Fibroblast of the aortic adventitia (primary cell): ENCODE measurements at places on chromosomes 3 and 15. TPM values are rescaled to one million over a fixed set of nuclear protein-coding genes. Genes with fewer than 3 reads are reported as not detected.

SOX14 gene
- not detected in 2 replicates for total RNA-seq

NIPA2 gene
- 74.7 and 75.3 TPM in 2 replicates for total RNA-seq

CACNA2D2 gene
- not detected in 2 replicates for total RNA-seq

- no peak for DNase-seq
These were observed 361.4 kb downstream of the CHL1 start for GRCh38 chr3:557972-558371.

- DNase-seq: peak; percentile 28
These were observed 39.6 kb upstream of the PDZRN3 start for GRCh38 chr3:73664389-73664788.

GRCh38 chr3:48278884-48279559, 38.1 kb downstream of the ZNF589 start:
- no peak for DNase-seq

DNA sequence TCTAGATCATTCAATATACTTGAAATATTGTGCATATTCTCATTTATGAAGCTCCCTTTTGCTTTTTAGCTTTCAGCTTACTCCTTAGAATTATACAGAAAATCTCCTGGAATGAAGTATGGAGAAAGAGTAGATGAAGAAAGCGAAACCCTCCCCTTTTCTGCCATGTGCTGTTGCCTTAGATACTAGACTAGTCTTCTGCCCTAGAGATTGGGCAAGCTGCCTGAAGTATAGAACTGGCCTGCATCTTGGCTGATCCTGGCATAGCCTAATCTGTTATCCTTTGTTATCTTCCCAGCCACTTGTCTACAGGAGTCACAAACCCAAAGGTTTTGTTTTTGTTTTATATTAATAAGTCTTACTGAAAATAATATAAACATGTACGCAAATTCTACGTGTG, 138.8 kb downstream of the RBPMS2 start:
- peak; percentile 45 for DNase-seq

DNA sequence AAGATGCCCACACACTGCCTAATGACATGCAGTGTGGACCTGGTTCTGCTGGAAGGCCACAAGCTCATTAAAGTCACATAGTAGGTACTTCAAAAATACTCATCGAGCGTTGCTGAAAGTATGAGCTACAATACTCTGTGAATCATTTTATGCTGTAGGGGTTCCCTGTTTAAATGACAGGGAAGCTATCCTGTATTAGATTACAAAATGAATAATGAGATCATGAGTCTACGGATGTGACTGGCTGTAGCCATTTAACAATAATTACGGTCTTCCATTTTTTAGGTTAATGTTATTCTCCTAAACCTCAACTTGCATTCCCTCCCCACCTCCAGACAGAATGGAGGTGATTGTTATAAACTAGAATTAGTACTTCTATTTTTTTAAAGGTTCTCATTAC, 128.2 kb upstream of the FAM3D start:
- DNase-seq: no peak
